ENCODE measurements at places on chromosomes 4 and X.

DNA sequence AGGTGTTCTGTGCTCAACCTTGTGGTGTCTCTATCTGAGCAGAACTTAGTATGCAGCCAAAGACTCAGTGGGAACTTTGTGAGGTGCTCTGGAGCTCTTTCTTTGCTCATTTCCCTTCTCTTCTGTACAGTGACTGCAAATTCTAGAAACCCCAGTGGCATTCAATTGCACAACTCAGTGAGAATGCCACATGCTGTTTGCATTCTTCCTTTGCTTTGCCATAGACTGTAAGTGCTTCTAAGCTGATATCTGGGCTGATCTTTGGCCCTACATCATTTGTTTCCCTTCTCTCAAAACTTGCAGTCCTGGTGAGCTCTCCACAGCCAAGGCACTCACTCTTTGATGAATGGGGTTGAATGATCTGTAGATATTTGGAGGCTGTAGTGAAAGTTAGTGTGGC, 7.0 kb downstream of the PNMA3 start:
- DNase-seq = no peak

GRCh38 chrX:15160558-15161095, 109.3 kb downstream of the ASB9 start:
- DNase-seq = no peak

DNA sequence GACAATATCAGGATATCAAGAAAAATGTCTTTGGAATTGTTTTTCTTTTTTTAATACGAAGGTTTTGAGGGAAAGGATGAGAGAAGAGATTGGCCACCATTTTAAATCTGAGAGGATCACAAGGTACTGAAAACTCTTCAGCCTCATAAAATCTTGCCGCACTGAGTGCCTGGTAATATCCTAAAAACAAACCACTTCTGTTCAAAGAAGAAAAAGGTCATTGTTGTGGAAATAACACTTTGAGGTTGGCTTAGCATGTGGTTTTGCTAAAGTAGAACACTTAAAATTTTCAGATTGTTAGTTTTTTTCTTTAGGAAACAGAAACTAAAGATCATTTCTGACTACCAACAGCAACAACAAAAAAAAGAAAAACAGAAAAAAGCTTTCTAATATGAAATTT, 1.0 kb upstream of the CLDN22 start:
- DNase-seq = no peak

DNA sequence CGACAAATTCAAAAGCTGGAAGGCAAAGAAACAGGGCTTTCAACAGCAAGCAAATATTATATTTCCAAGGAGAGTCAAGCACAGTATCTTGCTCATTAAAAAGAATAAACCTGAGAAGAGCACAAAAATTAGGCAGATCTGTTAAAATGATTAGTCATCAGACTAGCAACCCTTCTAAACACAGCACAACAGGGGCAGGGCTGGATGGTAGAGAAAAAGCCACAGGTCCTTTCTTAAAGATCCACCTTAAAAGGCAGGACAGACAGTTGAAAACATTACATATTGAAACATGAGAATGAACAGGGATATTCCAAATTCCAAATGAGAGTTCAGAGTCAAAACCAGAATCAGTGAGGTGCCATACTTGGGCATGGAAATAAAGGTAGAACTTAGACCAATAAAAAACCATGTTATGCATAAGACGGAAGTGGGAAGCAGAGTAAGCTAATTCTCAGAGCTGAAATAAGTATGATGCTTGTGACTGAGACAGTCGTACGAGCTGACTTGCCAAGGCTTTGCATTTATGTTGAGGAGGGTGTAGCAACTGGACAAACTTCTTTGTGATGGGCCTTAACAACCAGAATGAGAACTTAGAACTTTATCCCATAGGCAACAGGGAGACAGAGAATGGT, 126.9 kb upstream of the FAM9B start:
- no peak for DNase-seq

DNA sequence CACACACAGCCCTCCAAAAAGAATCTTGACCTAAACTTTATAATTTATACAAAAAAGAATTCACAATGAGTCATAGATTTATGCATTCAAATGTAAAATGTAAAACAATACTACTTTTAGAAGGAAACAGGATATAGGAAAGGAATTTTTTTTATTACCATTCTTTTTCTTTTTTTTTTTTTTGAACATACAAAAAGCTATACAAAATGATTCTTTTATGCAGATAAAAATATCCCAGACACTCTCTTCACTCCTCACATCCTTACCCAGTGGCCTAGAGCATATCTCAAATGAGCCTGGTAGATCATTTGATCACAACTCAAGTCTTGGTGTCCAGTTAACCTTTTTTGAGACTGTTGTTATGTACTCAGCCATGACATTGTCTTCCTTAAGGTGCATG, 307.3 kb upstream of the KLF3 start:
- no peak for DNase-seq

GRCh38 chr4:169037506-169037905, 27.5 kb upstream of the CBR4 start:
- DNase-seq = no peak

DNA sequence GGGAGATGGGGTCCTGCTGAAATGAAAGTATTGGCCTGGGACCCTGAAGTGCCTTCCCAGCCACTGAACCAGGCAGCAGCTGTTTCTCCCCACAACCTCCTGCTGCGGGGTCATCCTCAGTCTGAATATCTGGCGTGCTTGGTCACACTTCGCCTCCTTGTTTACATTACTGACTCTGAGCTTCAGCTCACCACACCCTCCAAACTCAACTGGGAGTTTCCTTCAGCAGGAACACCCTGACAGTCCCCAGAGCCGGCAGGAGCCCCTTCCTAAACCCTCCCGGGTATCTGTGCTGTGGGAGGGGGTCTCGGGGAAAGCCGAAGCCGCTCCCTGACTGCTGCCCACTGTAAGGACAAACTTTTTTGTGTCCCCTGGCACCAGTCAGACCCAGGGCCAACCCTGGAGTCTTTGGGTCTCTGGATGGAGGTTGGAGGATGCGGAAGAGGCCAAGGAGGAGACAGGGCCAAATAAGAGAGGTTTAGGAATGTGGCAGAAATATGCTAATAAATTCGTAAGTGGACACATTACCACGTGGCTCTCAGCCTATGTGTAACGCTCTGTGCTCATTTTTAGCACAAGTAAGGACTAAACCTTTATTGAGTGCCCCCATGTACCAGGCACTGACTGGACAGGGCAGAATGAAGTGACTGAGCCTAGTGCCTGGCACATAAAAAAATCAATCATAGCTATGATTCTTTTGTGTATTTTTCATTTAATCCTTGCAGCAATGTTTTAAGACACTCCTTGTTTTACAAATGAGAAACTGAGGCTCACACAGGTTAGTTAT, 20.7 kb downstream of the FHDC1 start:
- no peak for DNase-seq

GRCh38 chrX:103275947-103276567, 493 bp downstream of the TCEAL5 start:
- no peak for DNase-seq

DNA sequence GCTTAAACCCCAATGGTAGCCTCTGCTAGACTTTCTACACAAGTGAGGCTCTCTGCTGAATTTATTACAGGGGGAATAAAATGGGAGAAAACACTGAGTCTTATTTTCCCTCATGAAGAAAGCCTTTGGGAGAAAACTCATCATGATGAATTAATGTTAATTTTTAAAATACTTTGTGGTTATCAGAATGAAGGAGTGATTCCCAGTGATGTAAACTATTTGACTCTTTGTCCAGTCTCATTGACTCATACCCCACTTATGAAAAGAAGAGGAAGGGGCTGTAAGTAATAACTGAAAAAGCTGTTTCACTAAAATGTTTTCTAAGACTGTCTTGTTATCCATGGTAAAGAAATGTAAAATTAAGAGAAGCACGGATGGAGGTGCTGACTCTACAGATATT, 208.8 kb downstream of the GRIA3 start:
- no peak for DNase-seq

GRCh38 chrX:129235903-129236302, 287.4 kb downstream of the SMARCA1 start:
- no peak for DNase-seq

DNA sequence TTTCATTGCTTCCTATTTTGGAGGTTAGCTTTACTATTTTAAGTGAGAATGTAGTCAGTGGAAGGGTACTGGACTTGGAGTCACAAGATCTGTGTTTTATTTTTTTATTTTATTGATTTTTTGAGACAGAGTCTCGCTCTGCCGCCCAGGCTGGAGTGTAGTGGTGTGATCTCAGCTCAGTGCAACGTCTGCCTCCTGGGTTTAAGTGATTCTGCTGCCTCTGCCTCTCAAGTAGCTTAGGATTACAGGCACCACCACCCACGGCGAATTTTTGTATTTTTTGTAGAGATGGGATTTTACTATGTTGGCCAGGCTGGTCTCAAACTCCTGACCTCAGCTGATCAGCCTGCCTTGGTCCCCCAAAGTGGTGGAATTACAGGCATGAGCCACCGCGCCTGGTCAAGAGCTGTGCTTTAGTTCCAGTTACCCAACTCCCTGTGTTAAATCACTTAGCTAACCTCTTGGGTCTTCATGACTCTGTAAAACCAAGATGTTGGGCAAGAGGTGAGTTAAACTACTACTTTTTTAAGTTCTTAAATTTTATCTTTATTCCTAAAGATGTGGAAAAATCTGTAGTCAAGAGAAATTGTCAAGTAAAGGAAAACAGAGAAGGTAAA, 11.2 kb downstream of the USP9X start:
- no peak for DNase-seq

DNA sequence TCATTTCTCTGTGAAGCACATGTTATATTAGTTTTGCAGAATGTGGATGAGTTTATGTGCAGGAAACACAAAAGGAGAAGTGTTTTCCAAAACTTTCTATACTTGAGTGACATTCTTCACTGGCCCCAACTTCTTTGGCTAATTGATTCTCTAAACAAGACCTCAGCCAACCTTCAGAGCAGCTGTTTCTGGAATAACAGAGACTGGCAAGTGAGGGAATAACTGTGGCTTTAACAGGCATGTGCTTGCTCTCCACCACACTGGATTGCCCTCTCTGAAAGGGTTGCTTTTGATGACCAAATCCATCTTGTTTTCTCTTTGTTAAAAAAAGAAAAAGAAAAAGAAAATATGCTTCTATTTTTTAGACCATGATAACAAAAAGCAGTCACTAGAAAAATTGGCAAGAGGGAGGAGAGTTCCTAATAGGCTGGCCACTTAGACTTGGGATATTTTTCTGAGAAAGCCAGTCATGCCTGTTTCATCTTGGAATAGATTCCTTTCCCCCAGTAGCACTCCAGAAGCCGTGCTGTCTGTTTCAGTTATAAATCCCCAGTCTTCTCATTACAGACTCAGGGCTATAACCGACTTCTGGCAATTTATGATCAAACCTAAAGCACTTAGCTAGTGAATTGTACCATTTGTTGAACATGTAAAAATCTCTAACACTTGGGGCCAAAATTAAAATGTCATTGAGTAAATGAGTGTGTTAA, 295.0 kb upstream of the NR3C2 start:
- DNase-seq = no peak

GRCh38 chr4:73452953-73453700, 17.1 kb downstream of the AFP start:
- DNase-seq = no peak

DNA sequence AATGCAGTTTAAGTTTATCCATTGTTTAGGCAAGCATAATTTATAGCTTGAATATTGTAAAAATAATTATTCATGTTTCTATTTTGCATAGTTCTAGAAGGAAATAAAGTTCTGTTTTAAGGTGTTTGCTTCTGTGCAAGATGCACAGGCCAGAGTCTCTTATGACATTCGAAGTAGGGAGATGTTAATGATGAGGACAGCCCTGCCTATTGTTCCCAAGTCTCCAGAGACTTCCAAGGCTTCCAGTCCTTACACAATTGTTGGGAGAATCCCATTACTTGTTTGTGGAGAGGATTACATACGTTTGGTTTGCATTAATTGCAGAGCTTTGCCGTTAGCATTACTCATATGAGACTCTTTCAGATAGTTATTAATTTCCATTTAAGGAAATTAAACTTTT, 96.2 kb upstream of the ANK2 start:
- DNase-seq = no peak

DNA sequence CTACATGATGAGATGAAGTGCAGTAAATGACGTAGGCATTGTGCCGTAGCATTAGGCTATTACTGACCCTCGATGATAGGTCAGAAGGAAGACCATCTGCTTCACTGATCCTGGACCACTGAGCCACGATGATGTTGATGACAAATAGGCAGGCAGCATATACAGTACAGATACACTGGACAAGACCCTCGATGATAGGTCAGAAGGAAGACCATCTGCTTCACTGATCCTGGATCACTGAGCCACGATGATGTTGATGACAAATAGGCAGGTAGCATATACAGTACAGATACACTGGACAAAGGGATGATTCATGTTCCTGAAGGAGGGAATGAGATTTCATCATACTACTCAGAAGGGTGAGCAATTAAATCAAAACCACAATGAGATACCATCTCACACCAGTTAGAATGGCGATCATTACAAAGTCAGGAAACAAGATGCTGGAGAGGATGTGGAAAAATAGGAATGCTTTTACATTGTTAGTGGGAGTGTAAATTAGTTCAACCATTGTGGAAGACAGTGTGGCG, 50.9 kb downstream of the BEND4 start:
- DNase-seq = no peak

DNA sequence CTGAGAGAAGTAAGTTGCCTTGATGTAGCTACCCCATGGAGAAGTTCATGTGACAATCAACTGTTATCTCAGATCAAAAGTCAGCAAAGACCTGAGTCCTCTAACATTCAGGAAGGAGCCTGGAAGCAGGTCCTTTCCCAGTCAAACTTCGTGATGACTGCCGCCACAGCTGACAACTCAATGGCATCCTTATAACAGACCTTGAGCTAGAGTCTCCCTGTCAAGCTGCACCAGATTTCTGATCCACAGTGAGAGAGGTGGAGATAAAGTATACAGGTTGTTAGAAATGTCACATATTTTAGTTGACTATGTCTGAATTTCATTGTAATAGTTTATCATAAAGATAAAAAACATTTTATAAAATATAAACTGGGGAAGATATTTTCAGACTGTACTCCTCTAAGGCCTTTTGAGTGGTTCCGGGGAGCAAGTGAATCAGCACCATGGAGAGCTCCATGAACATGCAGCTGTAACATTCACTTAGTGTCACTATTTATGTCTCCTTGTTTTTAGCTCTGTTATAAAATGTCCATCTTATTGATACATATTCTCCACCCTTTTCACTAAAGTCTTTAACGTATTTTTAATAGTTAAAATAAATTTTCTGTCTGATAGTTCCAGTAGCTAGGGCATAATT, 1653.5 kb upstream of the AGA start:
- DNase-seq = no peak

GRCh38 chrX:10326578-10326977, 169.8 kb downstream of the CLCN4 start:
- no peak for DNase-seq
